ENCODE measurements at places on chromosomes 5 and 9.

DNA sequence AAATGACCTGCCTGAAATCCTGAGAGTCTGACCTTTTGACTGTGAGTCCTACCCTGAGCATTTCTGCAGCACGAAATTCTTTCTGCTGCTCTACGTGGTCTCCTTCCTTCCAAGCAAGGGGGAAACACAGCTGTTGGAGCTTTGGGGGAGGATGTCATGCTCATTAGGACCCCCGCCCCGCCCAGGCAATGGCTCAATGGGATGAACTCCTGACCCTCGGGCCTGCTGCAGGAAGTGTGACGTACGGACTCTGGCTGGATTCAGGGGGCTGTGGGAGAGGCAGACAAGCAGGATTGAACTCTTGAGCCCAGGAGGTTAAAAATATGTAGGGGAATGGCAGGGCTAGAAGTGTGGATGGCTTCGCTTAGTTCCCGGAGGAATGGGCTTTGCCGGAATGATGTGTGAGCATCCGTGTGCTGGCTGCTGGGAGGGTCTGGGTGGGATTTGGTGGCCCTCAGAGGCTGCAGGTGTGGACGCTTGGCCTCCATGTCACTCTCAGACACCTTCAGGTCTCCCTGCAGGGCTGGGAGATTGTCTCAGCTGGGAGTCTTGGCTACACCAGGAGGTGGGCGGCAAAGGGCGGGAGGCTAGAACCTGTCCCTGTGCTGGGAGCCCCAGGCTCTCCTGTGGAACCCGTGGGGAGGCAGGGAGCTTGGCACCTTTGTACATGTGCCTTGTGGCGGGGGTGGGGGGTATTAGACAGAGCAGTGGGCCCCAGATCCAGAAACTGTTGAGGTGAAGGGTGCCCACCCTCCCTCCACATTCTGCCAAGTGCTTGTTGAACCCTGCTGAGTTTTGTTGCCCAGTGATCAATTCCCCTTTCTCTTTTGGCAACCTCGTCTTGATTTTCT, 26.3 kb downstream of the STC2 start:
- DNase-seq, result no peak

DNA sequence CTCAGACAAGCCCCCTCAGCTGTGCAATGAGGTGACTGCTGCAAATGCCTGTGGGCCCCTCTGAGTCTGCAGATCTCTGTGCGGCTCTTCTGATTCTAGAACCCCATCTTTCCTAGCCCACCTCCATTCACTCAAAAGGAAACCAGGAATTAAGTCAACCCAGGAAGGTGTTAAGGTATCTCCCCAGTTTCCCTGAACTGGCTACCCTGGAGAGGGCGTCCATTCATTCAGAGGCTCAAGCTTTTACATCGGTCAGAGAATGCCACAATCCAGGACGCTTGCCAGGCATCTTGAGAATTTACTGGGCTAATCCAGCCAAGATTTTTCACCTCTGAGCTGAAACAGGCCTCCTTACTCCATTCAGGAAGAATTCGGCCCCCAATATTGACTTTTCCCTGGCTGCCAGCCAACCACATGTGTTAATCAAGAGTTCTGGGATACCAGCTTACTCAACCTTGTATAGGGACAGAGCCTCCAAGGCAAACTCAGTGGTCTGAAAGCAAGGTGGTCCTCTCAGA, 889 bp upstream of the ADAMTS12 start:
- DNase-seq, result peak; percentile 87

DNA sequence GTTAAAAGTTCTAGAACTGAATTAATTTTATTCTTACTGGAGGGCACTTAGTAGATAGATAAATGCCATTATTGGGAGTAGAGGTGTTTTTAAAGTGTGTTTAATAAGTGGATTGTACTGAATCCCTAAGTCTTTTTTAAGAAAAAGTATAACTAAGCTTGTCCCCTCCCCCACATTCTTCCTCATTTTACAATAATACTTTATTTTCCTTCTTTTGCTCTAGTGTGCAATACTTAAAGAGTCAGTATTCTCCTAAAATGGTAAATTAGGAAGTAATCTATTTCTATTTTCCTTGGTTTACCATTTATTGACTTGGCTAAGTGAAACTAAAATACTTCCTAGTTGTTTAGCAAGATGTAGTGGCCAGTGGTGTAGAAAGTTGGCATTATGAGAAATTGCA, 11.6 kb downstream of the UBLCP1 start:
- no peak for DNase-seq

GRCh38 chr9:89730715-89731114, 125.9 kb downstream of the GADD45G start:
- DNase-seq, result no peak

- no peak for DNase-seq
Measured at GRCh38 chr5:109558952-109559351, 130.8 kb upstream of the MAN2A1 start.

GRCh38 chr5:5719292-5719691, 296.8 kb downstream of the ICE1 start:
- no peak for DNase-seq

- DNase-seq, result no peak
Measured at GRCh38 chr5:122736086-122736845, 38.6 kb upstream of the SNX2 start.

DNA sequence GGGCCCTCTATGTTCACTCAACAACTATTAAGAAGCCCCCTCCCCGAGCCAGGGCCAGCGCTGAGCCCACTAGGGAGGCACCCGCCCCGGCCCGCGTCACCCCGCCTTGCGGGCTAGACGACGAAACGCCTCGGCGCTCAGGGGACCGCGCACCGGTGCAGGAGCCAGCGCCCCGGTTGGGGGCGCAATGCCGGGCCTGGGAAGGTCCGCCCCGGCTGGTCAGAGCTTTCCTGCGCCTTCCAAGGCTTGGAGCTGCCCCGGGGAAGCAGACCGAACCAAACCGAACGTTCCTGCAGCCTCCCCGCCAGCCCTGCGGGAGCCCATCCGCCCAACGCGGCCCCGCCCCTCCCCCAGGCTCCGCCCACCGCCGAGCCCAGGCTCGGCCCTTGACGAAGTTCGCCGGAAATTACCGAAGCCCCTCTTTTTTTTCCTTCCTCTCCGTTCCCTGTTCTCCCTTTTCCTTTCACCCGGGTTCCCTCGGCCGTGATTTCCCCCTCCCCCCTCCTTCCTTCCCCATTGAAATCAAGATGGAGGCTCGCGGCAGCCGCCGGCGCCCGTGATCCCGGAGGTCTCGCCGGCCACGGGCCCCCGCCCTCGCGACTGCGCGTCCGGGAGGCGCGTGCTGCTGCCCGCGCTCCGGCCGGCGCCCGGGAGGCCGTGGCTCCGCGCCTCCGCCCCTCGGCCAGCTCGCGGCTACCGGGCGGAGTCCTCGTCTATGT, at the start of gene TRIO:
TRIO (plus strand) TSS at position 516 of the 719 bp plus-strand sequence. CDS start 384 bp downstream, outside the sequence.
- peak; percentile 85 for DNase-seq

GRCh38 chr5:176724472-176724871, 77.2 kb downstream of the TSPAN17 start:
- no peak for DNase-seq

DNA sequence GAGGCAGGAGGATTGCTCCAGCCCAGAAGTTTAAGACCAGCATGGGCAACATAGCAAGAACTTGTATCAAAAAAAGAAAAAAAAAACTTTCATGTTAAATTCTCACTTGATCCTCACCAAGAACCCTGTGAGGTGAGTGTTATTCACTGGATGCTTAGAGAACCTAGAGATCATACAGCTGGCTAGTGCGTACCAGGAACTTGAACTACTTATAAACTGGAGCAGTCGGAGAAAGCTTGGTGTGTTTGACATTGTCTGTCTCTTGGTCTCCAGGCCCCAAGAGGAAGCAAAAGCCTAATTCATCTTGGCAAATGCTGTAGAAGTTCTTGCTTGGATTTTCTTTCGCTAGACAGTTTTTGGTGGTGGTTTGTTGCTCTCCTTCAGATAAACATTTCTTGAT, 18.1 kb downstream of the TJP2 start:
- DNase-seq, result no peak

DNA sequence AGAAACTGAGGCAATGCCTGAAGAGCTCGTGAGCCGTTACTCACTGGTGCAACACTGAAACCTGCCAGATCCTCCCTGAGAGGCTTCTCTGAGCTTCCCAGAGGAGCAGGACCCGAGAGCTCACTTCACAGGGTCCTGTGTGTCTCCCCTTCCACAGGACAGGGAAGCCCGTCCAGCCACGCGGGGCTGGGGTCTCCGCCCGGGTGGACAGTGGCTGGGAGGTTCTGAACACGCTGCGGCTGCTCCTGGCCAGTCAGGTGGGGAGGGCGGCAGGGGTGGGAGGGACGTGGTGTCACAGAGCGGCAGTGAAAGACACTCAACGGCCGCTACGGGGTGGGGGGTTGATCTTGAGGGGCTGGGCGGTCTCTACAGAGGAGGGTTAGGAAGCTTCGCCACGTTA, 290 bp upstream of the ZDHHC11 start:
- DNase-seq, result no peak

GRCh38 chr9:13268469-13268868, 11.0 kb downstream of the MPDZ start:
- no peak for DNase-seq

DNA sequence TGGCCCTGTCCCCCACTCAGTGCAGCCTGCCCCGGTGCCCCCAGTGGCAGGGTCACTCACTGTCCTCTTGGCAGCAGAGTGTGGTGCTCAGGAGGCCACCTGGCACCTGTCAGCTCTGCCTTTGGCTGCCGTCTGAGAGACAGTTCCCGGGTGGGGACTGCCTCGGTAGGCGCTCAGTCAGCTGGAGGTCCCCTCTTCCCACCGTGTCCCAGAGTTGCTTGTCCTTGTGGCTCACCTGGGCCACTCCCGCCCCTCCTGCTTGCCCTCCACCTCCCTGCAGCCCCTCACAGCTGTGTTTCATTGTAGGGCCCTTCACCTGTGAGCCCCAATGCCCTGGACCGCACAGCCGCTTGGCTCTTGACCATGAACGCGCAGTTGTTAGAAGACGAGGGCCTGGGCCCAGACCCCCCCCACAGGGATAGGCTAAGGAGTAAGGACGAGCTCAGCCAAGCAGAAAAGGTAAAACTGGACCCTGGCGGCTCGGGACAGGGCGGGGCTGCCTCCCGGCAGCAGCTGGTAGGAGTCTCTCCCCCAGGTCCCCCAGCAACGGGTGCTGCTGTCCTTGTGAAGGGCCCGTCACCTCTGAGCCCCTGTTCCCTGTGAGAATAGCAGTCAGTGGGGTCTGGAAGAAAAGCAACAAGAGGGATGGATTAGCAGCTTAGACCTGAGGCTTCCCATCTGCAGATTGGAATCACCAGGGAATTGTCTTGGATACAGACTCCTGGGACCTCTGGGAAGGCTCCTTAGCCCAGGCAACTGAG, 122.7 kb downstream of the DAB2IP start:
- no peak for DNase-seq

DNA sequence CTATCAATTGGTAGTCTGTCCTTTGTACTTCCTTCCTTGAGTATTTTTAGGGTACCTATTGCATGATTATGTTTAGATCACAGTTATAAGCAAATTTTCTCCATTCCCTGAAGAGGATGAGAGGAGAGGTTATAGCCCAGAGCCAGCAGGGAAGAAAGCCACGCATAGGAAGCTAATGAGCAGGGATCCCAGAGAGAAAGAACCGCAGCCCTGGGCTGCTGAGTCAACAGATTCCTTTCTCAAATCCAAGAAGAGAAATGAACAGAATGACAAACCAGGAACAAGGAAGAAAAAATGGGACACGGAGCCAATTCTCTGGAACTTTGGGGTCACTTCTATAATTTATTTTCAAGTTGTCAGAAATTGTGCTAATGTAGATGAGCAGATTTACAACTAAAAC, 284.5 kb downstream of the RFX3 start:
- no peak for DNase-seq

DNA sequence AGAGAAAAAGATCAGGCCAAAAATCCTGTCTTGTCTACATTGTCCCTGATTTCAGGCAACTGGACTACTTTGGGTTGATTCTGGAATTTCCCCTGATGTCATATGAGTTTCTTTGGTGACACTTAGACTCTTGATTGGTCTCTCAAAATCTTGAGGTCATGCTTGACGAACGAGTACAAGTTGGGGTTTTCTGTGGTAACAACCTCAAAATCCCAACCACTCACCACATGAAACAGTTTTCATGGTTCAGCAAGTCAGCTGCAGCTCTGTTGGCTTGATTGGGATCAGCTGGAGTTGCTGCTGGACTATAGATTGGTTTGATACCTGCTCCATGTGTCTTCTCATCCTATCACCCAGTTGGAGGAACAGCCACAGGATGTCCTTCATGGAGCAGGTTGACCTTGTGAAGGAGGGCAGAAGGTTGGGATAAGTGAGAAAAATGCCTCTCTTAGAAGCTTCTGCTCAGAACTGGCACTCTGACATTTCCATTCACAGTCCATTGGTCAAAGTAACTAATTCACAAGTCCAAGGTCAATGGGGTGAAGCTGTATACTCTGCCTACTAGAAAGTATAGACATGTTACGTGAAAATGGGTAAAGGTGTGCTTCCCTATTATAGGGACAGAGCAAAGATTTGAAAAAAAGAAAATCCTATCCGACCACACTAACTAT, 284.5 kb downstream of the SH3GL2 start:
- no peak for DNase-seq

- DNase-seq, result no peak
Measured at GRCh38 chr5:72922422-72922821, 33.4 kb upstream of the FCHO2 start.

DNA sequence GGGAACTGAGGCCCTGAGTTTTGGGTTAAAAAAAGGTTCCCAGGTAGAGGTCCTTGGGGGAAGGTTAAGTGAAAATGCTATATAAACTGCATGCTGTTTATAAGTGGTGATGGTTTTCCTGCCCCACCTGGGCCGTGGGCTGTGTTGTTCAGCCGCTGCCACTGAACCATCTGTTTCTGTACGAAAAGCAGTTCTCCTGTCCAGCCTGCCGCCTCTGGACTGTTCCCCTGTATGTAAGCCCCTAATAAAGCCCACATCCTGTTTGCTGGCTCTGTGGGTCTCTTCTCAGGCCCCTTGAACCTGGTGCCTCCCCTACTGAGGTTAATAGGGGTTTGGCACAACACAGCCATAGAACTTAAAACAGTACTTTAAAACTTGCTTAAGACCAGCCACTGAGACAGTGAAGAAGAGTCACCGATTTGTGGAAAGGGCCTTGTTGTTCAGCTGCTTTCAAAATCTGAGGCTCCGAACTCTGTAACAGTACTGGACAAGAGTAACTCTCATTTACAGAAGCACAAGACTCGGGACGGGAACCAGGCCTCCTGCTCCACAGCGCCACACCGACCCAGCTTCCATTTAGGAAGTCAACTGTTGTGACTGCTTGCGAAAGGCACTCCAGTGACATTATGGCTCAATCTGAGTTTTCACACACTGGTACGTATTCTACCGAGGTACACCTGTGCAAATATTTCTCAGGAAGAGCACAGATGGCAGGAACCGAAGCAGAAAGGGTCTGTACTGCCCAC, 192.5 kb downstream of the CDK5RAP2 start:
- no peak for DNase-seq

GRCh38 chr5:173010547-173011464, 27.2 kb downstream of the ATP6V0E1 start:
- peak; percentile 24 for DNase-seq

GRCh38 chr5:128469912-128470311, 68.1 kb downstream of the FBN2 start:
- DNase-seq, result no peak

DNA sequence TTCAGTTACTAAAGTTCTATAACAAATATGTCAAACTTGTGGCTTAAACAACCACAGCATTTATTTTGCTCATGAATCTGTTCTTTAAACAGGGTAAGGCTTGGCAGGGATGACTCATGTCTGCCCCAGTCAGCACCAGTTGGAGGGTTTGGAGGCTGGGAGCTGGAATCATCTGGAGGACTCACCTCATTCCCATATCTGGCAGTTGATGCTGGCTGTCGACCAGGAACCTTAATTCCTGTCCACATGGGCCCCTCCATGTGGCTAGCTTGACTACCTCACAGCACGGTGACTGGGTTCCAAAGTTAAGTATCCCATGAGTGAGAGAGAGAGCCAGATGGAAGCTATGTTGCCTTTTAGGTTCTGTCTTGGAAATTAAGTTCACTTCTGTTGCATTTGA, 13.8 kb upstream of the CCL28 start:
- peak; percentile 45 for DNase-seq

GRCh38 chr9:129509533-129509928, 111.4 kb downstream of the C9orf50 start:
- peak; percentile 45 for DNase-seq

All from GM04504 (cell line).